ENCODE measurements at places on chromosomes 12 and 14. TPM values are rescaled to one million over a fixed set of nuclear protein-coding genes. Genes with fewer than 3 reads are reported as not detected.

DNA sequence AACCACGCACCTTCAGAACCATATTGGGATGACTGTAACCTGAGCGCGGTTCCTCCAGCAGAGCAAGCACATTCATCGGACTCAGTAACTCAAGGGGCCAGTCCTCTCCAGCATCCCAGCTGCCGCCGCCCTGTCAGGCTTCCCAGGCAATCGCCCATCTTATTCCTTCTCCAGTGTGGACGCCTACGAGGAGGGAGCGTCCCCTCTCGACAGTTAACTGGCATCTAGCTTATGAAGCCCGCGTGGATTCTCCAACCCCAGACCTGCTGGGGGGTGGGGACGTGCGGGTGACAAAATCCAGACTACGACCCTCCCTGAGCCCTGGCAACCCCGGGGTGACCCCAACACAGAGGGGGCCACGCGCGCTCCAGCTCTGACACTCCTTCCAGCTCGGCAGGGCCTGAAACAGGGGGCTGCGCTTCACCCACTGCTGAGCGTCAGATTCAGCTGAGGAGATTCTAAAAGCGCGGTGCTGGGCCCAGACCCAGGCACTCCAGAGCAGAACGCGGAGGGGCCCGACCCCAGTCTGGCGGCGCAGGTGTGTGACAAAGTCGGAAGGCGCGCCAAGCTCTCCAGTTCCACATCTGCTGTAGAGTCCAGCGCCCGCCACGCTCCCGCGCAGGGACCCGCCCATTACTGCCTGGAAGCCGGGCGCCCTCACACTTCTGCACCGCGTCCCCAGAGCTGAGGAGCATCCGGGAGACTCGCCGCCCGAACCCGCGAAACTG, 43.9 kb upstream of the ESR2 start:
- peak; percentile 78 for DNase-seq

IL31 gene
- total RNA-seq: not detected

DNA sequence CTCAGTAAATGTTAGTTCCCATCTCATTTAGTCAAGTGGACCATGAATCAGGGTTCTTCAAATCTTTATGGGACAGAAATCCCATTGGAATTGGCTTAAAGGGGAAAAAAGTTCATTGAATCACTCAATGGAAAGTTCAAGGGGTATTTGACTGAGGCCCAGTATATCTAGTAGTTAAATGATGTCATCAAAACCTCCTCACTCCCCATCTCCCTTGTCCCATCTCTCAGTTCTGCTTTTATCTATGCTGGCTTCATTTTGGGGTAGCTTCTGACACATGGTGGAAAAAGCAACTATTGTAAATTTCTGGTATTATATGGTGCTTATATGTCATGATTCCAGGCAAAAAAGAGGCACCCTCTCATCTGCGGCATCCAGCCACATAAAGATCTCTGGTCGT, 51.9 kb downstream of the DAAM1 start:
- no peak for DNase-seq

DNA sequence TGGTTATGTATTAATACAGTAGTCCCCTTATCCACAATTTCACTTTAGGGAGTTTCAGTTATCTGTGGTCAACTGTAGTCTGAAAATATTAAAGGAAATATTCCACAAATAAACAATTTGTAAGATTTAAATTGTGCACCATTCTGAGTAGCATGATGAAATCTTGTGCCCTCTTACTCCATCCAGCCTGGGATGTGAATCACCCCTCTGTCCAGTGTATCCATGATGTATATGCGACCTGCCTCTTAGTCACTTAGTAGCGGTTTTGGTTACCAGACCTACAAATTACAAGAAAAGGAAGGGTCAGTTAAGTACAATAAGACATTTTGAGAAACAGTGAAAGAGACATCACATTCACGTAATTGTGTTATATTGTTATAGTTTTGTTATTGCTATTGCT, 39.9 kb upstream of the MDGA2 start:
- DNase-seq: no peak

LUM gene
- total RNA-seq: 840 TPM

- no peak for DNase-seq
Observed at GRCh38 chr12:24848941-24849477, 99.9 kb downstream of the BCAT1 start.

SERPINA10 gene
- total RNA-seq: not detected

GRCh38 chr12:94498698-94499097, 39.0 kb upstream of the CEP83 start:
- DNase-seq: no peak

DNA sequence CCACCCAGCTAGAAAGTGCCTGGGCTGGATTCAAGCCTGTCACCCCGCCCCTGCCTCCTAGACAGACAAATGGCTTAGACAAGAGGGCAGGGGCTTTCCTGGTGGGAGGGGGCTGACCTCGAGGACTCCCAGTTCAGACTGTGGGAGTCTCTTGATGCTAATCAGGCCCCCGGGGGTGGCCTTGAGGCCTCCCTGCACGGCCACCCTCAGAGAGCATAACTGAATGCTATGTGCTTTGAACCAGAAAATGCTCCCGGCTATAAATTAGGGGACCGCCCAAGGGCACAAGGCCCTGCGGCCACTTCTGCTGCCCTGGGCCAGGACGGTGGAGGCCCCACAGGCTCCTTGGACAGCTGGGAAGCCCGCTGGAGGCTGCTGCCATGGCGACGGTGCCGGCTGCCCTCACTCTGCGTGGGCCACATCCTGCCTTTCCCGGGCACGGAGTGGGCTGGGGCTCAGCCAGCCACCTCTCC, 111.0 kb upstream of the NCOR2 start:
- no peak for DNase-seq

- no peak for DNase-seq
Observed at GRCh38 chr12:47729233-47729632, 3.9 kb upstream of the ENDOU start.
